ENCODE measurements at places on chromosomes 2 and 18.

DNA sequence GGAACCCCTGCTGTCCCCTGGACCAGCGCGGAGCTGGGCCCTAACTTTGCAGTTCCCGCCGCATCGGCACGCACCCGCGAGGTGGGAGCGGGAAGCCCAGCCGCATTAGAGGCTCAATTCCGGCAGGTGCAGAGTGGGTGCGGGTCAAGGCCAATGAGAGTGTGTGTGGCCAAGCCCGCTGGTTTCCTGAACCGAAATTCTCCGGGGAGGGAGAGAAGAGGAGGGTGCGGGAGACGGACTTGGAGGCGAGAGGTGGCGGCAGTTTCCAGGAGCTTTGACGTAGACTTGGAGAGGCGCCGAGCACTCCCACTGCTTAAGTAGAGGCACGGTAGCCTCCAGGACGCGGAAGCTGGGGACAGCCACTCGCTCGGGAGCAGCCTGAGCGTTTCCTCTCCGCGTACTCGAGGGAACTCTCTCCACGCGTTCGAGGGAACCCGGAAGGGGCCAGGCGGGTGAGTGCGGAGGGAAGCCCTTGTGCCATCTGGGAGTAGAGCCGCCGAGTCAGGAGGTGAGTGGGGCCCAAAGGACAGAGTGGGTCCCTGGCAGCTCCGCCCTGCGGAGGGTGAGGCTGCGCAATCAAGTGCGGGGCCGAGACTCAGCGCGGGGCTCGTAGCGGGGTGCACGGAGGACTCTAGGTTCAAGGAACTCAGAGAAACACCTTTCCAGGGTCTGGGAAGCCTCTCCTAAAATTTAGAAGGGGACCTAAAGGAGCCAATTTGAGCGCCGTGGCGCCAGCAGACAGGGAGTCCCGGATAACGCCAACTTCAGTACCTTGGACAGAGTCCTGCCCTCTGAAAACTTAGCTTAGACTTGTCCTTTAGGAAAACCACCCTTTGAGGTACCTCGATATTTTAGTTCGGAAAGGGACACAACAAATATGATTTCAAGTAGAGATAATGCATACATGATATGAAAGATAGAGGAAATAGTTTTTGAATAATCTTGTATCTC lies at the start of gene FAM237A:
Gene FAM237A (plus strand): TSS at position 413 of the 951 bp plus-strand sequence. CDS start 1,750 bp downstream, outside the sequence.
- no peak for DNase-seq

DNA sequence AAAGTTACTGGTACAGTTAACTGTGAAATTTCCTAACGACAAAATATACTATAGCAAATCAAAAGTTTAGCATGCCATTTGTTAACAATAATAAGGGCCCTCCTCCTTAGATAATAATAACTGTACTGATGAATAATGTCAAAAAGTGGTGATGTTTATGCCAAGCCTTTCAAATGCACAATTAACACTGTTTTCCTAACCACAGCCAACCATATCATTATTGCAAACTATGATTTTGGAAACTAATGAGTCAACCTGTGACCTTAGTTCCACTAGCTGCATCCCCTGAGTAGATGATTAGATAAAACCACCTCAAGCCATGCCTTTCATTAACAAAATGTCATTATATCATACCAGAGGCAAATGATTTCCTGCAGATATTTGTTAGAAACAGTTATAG lies 25.1 kb upstream of the GPR75 start:
- DNase-seq, result no peak

DNA sequence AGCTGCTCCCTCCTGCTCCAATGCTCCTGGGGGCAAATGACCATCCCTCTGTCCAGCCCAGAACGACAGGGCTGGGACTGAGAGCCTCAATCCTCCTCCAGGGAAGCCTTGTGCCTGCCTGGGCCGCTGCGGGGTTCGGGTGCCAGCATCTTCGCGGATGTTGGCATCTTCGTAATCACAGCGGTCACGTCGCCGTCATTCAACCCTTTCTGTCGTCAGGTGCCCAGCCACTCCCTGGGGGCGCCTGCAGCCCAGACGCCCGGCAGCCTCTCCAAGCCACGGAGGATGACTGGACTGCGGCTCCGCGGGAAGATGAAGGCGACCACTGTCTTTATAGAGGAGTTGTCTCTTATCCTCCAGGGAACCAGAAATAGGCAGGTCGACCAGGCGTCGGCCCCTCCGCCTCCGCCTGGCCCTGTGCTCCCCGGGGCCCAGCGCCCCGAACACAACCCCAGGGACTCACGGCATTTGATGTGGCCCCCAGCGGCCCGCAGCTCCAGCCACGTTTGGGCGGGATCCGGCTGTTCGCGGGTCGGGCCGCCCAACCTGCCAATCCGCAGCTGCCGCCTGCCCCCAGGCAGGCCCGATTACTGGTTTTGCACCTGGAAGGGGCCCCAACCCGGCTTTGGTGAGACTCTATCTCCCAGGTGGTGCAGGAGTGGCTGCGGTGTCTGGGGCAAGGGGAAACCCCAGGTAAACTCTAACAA lies 113.9 kb downstream of the THNSL2 start:
- no peak for DNase-seq

DNA sequence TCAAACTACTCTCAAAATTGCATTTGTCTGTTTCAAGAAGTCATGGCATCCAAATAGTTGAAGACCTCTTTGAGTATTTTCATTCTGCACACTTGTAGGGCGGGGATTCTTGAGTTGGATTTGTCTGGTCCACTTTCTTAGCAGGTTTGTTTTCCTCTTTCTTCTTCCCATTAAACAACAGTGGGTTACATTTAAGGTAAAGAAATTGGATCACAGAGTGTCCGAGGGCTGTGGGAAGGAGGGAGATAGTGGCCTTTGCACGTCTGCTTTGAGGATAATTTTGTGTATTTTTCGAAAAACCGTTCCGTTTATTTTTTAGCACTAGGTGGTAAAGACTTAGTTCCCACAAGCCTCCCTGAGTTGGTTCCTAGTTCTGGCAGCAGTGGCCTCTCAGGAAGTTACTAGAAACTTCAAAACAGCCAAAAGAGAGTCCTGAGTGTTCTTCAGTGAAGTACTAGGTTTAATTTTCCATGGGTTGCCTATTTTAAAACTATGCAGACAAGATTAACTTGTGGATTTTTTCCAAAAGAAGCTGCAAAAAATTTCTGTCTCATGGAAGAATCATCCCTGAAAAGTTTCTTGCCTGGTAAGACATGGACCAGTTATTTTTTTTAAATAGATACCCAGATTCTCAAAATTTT lies 107.9 kb downstream of the CDC42EP3 start:
- DNase-seq, result peak; percentile 49

- peak; percentile 4 for DNase-seq
These were observed 88.1 kb upstream of the KLF7 start for GRCh38 chr2:207253666-207254345.

- no peak for DNase-seq
These were observed 56.5 kb upstream of the PXDN start for GRCh38 chr2:1800716-1801388.

GRCh38 chr2:142286618-142287017 lies 155.8 kb upstream of the LRP1B start:
- DNase-seq, result no peak

GRCh38 chr2:46074501-46074900 lies 222.7 kb upstream of the EPAS1 start:
- no peak for DNase-seq

GRCh38 chr18:44518091-44518615 lies 162.5 kb upstream of the SETBP1 start:
- no peak for DNase-seq

- DNase-seq, result no peak
These were observed 4.3 kb downstream of the TMEM37 start for GRCh38 chr2:119435953-119436297.

DNA sequence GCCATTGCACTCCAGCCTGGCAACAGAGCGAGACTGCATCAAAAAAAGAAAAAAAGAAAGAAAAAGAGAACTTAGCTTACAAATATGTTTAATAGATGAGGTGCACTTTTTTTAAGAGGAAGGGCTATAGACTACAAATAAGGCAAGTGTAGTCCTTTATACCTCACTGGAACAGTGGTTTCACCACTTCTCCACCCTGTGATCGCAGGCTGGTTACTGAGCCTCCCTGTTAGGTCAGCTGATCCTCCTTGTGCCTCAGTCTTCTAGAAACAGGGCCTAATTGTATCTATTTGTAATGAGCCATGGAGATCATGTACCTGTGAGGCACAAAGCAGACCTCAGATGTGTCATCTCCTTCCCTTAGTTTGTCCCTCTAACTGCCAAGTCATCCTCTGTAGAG lies 4.5 kb downstream of the CXCR2 start:
- no peak for DNase-seq

DNA sequence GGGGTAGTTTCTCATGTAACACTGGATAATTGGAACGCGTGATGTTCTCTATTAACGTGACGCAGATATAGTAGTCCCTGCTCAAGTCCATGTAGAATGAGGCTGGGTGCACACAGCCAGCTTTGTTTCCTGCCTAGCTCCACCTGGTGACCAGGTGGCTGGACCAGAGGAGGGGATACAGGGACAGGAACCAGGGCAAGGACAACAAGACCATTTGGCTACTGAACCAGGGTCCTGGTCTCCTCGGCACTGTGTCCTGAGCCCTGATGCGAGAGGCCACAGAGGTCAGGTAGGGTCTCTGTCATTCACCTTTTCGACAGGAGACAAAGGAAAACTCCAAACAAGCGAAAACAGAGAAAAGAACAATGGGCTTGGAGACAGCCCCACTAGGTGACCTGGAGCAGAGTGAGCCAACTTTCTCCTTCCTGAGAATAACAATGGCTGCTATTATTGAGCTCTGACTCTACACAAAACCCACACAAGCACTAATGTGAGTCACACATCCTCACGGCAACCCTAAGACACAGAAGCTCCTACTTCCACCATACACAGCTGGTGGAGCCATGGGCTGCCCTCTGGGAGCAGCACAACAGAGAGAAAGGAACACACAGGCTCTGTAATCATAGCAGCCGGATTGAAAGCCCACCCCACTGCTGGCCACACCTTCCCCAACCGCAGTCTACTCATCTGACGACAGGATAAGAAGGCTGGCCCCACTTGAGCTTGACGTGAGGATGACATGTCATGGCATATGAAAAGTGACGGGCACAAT lies 67.3 kb upstream of the TEX51 start:
- no peak for DNase-seq

DNA sequence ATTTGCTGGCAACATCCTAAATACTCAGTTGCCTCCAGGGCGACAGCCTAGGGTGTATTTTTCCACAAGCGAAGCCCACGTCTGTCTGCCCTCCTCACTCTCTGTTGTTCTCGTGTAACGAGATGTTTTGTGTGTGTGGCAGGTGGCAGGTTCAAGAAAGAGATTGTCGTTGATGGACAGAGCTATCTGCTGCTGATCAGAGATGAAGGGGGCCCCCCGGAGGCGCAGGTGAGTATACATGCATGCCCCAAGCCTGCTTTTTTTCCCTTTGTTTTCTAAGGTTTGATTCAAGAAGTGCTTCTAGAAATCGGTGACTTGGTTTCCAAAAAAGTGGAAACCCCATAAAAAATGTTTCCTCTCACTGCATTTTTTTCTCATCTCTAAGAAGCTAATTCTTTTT lies 247.0 kb downstream of the AGAP1 start:
- DNase-seq, result no peak
